ENCODE measurements at places on chromosomes 11 and 22.

GRCh38 chr22:17410576-17410975 lies 41.3 kb downstream of the CECR2 start:
- no peak for DNase-seq

- no peak for DNase-seq
Measured at GRCh38 chr11:129657866-129658525, 157.7 kb upstream of the TMEM45B start.

- DNase-seq: no peak
Measured at GRCh38 chr11:104136861-104137260, 27.1 kb downstream of the PDGFD start.

GRCh38 chr11:4443232-4443891 lies 5.7 kb upstream of the OR52K2 start:
- DNase-seq: no peak

DNA sequence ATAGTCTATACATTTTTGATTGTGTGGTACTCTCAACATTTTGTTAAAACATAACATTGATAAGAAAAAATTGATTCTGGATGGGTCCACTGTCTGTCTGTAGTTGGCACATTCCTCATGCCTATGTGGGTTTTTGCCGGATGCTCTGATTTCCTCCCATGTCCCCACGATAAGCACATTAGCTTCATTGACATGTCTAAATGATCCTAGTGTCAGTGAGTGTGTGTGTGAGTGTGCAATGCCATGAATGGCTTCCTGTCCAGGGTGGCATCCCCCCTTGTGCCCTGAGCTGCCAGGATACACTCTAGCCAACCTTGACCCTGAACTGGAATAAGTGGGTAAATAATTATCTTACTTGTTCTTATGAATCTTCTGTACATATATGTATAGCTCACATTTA lies 5.4 kb downstream of the SFI1 start:
- no peak for DNase-seq

DNA sequence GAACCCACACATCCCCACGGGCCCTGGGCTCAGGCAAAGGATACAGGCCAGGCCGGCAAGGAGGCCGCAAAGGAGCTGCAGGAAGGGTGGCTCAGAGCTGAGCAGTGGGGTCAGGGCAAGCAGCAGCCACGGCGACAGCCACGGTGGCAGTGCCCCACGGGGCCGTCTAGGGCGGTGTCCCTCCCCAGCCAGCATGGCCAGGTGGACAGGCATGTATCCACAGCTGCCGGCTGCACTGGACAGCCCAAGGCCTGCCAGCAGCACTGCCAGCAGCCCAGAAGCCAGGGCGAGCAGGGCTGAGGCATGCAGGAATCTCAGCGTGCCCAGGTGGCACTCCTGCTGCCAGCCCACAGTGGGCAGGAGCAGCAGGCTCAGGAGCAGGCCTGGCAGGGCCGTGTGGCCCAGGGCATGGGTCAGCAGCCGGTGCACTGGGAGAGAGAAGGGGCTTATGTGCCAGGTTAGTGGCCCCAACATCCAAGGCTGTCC lies 3.9 kb downstream of the RHBDD3 start:
- no peak for DNase-seq

GRCh38 chr11:114063149-114063828 lies 3.8 kb downstream of the ZBTB16 start:
- no peak for DNase-seq

DNA sequence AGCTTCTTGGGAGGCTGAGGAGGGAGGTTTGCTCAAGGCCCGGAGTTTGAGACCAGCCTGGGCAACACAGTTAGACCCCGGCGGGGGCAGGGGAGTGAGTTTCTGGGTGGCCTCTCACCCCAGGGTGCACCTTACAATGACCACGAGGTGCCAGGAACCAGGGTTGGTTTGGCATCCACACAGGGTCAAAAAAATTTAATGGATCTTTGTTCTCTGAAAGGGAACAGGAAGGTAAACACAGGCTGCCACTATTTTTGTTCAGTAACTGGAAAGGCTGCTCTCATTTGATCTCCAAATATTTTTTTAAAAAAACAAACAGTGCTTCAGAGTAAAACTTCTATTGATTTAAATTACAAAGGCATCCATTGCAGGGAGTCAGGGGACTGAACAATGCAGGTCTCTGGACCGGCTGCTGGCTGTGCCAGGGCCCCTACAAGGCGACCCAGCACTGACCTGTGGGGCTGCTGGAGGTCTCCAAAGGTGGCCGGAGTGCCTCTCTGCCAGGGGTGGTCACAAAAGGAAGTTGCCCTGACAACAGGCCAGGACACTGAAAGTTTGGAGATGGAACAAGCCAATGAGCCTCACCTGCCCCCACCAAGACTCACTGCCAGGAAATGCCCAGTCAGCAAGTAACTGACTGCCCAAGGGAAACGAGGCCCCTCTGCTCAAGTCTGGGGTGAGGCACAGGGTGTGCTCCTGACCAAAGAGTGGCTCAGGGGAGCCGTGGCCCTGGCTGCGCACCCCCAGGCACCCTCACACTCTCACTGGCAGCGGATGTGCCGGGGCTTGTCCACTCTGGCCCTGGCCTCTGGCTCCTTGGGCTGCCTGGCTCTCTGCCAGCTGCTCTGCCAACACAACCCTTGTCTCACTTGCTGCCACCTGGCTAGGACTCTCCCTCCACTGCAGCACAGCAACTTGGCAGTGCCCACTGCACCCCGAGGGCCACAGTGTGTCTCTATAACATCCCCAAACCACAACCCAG lies 51.8 kb downstream of the ARFGAP3 start:
- peak; percentile 82 for DNase-seq

- peak; percentile 56 for DNase-seq
Measured at GRCh38 chr11:117535201-117535849, 207.7 kb downstream of the CEP164 start.

DNA sequence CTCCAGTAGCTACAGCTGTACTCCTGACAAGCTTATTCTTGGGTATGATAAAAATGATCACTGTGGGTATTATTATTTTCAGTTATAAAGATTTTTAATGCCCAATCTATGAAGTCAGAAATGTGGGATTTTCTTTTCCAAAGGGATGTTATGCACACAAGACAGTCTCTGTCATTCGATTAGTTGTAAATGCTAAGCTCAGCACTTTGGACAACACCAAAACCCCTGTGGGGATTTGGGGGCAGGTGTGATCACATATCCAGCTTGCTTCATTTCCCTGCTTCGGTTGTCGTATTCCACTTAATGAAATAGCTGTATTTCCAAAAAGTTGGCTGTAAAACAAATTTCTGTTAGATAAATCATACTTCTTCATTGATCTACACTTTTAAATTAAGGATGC lies 931.5 kb downstream of the NTM start:
- no peak for DNase-seq

DNA sequence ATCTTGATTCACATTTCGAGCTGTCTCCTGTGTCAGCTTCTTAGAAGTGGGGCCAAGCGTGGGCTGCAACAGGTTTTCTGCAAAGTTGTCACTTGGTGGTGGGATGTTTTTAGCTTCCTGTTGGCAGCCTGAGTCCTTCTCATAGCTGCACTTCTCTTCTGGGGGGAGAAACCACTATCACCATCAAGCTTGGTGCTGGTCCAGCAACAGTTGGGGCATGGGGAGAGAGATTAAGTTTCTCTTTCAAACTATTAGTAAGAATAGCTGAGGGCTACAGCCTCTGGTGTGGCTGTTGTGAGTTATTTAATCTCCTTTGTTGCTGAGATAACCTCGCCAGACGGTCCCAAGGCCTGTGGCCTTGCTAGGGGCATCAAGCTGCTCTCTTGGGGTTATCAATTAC lies 123.3 kb upstream of the CRYBB3 start:
- DNase-seq: no peak

GRCh38 chr11:58526721-58527120 lies 18.8 kb upstream of the OR5B21 start:
- DNase-seq: no peak

GRCh38 chr11:22559416-22559815 lies 66.2 kb downstream of the FANCF start:
- DNase-seq: no peak

DNA sequence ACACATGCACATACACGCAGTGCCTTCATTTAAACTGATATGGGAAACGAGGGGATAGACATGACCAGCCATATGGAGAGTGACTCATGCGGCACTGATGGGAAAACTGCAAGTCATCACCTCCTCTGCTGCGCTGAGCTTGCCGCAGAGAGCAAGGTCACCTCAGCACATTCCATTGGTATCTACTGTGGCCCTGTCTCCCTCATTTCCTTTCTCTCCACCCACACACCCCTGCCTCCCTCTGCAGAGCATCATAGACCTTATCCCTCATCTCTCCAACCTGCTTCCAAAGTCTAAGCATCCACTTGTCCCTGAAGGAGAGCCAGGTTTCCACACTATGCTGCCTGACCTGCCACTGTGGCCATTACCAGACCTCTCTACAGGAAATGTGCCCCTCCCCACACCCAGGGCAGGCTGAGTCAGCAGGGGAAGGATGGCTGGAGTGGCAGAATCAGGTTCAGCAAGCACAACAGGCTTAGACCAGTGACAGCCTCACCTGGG lies 116.9 kb upstream of the SNX19 start:
- DNase-seq: no peak

DNA sequence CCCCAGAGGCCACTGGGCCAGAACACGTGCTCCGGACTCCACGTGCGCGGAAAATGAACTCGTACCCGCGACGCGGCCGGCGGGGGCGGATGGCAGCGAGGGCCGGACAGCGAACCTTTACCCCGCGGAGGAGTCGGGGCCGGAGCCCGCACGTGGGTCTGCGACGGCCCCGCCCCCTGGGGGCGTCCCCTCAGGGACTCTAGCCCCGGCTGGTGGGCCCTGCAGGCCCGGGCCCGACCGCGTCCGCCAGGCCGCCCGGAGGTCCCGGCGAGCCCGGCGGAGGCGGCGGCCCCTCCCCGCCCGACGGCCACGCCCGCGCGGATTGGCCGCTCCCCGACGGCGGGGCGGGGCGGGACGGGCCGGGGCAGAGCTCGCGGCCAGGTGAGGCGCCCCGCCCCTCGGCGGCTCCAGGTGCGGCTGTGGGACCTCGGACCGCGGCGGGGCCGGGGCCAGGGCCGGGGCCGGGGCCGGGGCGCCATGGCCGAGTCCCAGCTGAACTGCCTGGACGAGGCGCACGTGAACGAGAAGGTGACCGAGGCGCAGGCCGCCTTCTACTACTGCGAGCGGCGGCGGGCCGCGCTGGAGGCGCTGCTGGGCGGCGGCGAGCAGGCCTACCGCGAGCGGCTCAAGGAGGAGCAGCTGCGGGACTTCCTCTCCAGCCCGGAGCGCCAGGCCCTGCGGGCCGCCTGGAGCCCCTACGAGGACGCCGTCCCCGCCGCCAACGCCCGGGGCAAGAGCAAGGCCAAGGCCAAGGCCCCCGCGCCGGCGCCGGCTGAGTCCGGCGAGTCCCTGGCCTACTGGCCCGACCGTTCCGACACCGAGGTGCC lies at the start of gene FAM83F:
TSS of gene FAM83F (plus strand) at position 389 of the 827 bp plus-strand sequence. CDS start at position 478, 89 bp downstream.
- peak; percentile 58 for DNase-seq

DNA sequence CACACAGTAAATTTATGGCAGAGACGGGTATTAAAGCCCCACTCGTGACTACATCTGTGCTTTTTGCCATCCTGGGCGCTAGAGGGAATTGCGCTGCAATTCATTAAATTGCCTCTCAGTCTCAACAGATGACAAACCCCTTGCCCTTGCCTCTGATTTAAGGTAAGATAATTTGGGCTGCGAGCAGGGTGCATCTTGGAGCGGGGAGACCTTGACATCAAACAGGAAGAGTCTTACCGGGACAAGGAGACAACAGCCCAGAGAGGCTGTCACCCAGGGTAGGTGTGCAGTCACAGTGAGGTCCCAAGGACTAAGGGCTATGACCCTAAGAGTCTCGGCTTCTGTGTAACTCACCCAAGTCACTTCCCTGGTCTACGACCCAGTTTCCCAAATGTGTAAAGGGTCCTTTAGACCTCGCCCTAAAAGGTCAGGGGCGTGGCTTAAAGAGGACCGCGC lies 449 bp upstream of the TOM1 start:
- DNase-seq: no peak

DNA sequence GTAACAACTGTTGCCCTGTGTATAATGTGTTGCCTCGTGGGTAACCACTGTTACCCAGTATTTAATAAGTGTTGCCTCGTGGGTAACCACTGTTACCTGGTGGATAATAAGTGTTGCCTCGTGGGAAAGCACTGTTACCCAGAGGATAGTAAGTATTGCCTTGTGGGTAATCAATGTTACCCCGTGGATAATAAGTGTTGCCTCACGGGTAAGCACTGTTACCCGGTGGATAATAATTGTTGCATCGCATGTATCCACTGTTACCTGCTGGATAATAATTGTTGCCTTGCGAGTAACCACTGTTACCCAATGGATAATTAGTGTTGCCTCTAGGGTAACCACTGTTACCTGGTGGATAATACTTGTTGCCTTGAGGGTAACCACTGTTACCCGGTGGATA lies 17.1 kb upstream of the NXPE4 start:
- DNase-seq: no peak

GRCh38 chr11:13227676-13228255 lies 49.8 kb upstream of the BMAL1 start:
- no peak for DNase-seq

GRCh38 chr11:131370090-131370751 lies at the start of gene NTM:
TSS of gene NTM (plus strand) at chr11:131370615.
- DNase-seq: no peak

- DNase-seq: no peak
Measured at GRCh38 chr22:39994041-39994565, 651 bp upstream of the FAM83F start.

- DNase-seq: no peak
Measured at GRCh38 chr11:134071306-134071705, 2.4 kb downstream of the JAM3 start.

GRCh38 chr11:94183886-94184264 lies 55.2 kb downstream of the PANX1 start:
- DNase-seq: peak; percentile 71

DNA sequence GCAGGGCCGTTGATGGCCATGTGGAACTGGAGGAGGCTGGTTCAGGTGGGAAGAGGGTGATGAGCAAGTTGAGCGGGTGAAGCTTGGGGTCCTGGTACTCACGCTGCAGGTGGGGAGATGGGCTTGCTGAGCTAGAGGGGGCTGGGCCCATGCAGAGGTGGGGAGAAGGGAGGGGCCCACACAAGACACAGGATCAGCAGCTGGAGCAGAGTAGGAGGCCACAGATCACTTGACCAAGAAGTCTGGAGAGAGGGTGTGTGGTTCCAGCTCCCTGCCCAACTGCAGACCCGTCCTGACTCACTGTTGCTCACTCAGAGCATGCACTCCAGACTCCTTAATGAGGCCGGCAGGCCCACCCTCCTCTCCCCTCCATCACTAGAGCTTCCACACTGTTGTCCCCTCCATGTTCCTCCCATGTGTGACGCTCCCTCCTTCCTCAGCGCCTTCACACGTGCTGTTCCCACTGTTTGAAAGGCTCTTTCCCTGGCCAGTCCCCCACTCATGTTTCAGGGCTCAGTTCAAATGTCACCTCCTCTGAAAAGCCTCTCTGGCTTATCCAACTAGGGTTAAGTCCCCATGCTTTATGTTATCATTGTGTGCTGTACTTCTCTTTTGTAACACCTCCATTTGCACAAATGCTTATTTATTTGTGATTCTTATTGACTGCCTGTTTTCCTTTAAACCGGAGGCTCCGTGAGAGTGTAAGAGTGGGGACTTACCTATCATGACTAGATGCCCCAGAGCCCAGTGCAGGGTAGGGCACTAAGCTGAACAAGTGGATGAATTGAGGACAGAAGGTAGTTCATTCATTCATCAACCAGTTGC lies 2.3 kb downstream of the CCDC86 start:
- no peak for DNase-seq

All from lower lobe of right lung (tissue), 2 donors.